ENCODE measurements at places on chromosomes 1 and 21. TPM values are rescaled to one million over a fixed set of nuclear protein-coding genes. Genes with fewer than 3 reads are reported as not detected.

Gene SASS6
- total RNA-seq = 3.4 TPM

Gene OLIG2
- total RNA-seq = 0.07 TPM

Gene CORT
- total RNA-seq = not detected

Gene ACTA1
- not detected for total RNA-seq

Gene CRYAA
- total RNA-seq = not detected

Gene HSPG2
- 67.3 TPM for total RNA-seq

Gene SUSD4
- 0.62 TPM for total RNA-seq

Gene TTC24
- not detected for total RNA-seq

Gene SUCO
- total RNA-seq = 9.4 TPM

Gene FCRL1
- not detected for total RNA-seq

Gene LRRIQ3
- total RNA-seq = 0.87 TPM

Gene PRR9
- 0.05 TPM for total RNA-seq

Gene CLCA1
- total RNA-seq = not detected

Gene AMPD1
- total RNA-seq = not detected

Gene RNASEL
- 2.0 TPM for total RNA-seq

Gene LY9
- total RNA-seq = 0.15 TPM

Gene ATP1A2
- 0.17 TPM for total RNA-seq

Gene ENAH
- 105 TPM for total RNA-seq

Measured in A549 treated with AZD2906 at 1 μM for 4 hours (cell line).